T-helper 2 cell (primary cell): ENCODE measurements at places on chromosomes 7 and 10.

DNA sequence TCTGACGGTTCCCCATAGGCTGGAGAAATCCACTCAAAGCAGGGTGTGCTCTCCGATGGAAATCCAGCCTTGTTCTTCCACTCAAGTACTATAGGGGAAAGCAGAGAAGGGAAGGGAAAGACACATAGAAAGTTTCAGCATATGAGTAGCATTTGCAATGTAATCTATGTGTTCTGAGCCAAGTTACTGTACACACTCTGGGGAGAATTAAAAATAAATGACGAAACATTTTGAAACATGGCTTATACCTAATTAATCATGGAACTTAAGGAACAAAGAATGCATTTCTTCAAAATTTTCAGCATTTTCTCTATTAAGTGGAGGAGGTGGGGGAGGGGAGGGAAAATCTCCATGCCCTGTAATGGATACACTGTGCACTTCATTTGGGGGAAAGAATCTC is 198.1 kb upstream of the HABP2 start:
- DNase-seq, result no peak

DNA sequence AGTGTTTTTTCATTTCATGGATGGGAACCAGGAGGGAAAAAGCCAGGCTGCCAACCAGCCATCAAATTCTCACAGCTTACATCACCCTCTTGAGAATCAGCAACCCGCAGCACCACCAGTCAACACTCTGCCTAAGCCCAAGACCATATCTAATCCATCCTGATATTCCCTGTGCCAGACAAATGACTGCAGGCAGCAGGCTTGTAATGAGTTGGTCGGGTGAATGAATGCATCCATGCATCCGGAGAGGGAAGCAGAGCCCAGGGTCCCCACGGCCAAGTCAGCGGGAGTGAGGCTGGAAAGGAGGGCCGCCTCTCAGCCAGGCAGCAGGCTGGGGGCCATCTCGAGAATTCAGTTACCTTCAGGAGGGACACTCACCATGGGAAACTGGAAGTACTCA is 46.9 kb downstream of the SLIT1 start:
- no peak for DNase-seq

GRCh38 chr7:106290319-106290718 is 5.5 kb upstream of the NAMPT start:
- no peak for DNase-seq

- no peak for DNase-seq
Measured at GRCh38 chr7:40483630-40484029, 348.8 kb downstream of the SUGCT start.
